ENCODE measurements at places on chromosomes 3 and 15.

DNA sequence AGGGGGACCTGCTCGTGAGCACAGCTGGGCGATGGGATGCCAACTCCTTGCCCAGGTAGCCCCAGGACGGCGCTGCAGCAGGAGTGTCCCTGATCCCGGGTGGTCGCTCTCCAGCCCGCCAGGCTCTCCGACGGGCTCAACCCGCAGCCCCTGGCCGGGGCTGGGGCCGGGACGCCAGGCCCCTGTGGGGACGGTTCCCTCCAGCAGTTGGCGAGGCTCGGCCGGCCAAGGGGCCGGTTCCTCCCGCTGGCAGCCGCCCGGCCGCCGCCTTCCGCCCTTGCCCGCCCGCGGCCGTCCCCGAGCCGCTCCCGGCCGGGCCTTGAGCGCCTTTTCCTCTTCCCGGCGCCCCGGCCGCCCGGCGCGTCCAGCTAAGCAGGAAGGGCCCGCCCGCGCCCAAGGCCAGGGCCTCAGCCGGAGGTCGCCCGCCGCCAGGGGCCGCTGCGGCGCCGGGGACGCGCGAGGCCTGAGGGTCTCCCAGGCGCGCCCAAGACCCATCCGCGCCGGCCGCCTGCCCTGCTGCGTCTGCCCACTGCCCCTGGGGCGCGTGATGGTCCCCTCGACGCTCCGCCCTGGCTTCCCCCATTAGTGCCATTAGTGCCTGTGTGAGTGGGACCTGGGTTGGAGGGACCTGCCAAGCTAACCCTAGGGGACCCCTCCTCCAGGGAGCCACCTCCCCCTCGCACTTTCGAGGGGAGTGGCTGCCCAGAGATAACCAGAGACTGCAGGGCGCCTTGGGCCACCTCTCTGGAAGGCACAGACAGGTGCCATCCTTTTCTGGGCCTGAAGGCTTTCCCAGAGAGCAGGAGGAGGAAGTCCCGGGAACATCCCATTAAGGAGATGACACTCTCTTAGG is 106.4 kb downstream of the FBLN2 start:
- DNase-seq: no peak

DNA sequence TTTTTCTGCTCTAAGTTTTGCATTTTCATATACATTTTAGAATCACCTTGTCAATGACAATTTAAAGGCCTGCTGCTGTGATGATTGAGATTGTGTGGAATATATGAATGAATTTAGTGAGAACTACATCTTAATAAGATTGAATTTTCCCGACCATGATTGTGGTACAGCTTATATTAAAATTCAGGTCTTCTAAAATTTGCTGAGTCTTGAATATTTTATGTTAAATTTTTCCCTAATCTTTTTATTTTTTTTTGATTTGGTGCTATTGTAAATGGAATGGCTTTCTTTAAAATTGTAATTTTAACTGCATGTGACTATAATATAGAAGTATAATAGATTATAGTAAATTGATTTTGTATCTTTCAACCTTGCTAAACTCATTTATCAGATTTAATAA is 172.1 kb downstream of the IL1RAP start:
- no peak for DNase-seq

- no peak for DNase-seq
Observed at GRCh38 chr3:76941376-76941775, 98.5 kb upstream of the ROBO2 start.

DNA sequence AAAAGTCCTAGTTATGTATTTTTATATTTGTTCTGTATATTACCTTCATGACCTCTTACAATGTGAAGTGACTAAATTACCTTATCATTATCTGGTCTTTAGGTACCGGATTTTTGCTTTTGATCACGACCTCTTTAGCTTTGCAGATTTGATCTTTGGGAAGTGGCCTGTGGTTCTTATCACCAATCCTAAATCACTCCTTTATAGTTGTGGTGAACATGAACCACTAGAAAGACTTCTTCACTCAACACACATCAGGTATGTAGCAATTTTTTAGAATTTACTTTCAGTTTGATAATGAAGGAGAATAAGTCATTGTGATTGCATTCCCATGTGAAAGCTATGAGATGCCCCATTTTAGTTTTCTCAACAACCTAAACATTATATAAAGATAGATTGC is 18.3 kb downstream of the TMEM62 start:
- DNase-seq: no peak

Data from right renal cortex interstitium (tissue), 3 donors.